Naive B cell (primary cell): ENCODE measurements at places on chromosomes 5 and 9. TPM values are rescaled to one million over a fixed set of nuclear protein-coding genes. Genes with fewer than 3 reads are reported as not detected.

TTF1 gene
- 7.6 TPM for polyA plus RNA-seq

CMBL gene
- polyA plus RNA-seq = not detected

IFNK gene
- polyA plus RNA-seq = not detected

MOCS2 gene
- 36.1 TPM for polyA plus RNA-seq

TMEM174 gene
- not detected for polyA plus RNA-seq

DNA sequence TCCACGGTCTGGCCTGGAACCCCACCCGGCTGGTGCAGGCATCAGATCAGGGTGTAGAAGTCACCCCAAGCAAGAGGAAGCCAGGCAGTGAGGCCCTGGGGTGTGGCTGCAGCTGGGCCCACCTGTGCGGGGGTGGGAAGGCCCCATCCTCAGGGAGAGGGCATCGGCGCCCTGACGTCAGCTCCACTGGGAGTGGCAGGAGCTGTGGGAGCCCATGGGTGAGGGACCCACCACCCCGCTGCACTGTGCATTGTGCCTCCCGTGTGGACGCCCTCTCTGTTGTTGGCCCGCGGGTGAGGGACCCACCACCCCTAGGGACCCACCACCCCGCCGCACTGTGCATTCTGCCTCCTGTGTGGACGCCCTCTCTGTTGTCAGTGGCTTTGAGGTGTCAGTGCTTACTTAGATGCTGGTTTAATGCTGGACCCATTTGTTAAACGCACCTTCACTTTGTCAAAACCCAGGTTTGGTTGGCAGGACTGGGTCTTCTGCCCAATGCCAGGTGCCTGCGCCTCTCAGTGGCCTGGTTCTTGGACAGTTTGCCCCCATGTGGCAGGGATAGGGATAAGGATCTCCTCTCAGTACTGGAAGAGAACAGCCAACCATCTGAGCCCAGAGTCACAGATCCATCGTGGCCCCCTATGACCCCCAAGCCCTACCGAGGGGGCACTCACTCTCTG, 6.9 kb upstream of the EXOC3 start:
- DNase-seq = no peak

- no peak for DNase-seq
Observed at GRCh38 chr9:6931913-6932312, 174.1 kb downstream of the KDM4C start.

DNA sequence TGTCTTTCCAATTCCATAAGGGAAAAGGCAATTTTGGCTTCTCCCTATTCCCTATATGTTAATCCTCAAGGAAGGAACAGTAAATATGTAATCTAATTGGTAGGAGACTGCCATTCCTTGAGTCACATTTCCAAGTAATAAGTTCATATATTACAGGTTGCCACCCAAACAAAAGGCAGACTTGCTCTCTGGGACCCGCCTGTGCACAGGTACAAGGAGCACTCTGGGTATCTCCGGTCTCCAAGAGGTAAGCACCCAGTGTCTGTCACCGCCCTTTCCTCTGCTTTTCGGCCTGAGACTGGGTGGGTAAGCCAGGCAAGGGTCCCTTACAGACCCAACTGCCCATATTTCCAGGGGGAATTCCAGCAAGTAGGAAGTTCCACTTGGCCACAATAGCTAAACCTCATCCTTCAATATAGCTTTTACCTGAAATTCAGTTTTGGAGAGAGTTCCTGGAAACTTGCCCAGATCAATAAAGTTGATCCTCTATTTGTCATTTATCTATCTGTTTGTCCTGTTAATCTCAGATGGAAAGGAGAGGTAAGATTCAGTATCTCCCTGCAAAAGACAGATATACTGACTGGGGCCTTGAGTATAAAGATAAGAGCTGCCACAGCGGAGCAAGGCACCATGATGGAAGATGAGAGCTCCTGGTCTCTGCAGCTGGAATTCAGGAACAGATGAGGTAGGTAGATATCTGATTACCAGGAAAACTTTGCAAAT, 81.8 kb downstream of the SUSD1 start:
- DNase-seq = no peak

GRCh38 chr9:79329861-79330260, 241.9 kb upstream of the TLE4 start:
- DNase-seq = no peak

- DNase-seq = no peak
Observed at GRCh38 chr5:95673081-95673480, 9.7 kb downstream of the SPATA9 start.
